ENCODE measurements at places on chromosomes 16 and 17. TPM values are rescaled to one million over a fixed set of nuclear protein-coding genes. Genes with fewer than 3 reads are reported as not detected.

Gene SLC5A2
- polyA plus RNA-seq, result 2.3 TPM

Gene PIPOX
- 1.3 TPM for polyA plus RNA-seq

Gene GPR179
- polyA plus RNA-seq, result not detected

Gene CBLN1
- polyA plus RNA-seq, result not detected

Gene DNAH3
- not detected for polyA plus RNA-seq

Gene TBC1D3H
- polyA plus RNA-seq, result not detected

GRCh38 chr17:68457168-68457538, at the start of gene WIPI1:
WIPI1 (minus strand) TSS chr17:68457496; CDS start chr17:68457421, 75 bp downstream.
- no peak for DNase-seq

- no peak for DNase-seq
Observed at GRCh38 chr16:50839356-50839755, 97.5 kb downstream of the CYLD start.

- DNase-seq, result no peak
Observed at GRCh38 chr16:13999895-14000425, 71.2 kb upstream of the MRTFB start.

DNA sequence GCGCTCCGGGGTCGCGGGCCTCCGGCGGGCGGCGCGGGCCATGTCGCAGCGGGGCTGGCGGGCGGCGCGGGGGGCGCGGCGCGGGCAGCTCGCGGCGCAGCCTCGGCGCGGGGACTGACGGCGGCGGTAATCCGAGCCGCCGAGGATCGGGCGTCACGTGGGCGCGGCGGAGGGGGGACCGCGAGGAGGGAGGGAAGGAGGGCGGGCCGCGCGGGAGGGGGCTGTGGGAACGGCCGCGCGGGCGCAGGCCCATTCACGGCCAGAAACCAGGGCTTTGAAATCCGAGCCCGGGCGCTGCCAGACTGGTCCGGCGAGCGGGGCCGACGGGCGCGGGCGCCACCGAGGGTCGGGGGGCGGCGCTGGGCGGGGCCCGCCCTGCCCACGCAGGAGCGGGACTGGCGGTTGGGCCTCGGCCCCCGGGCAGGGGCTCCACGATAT, at the start of gene MTSS2:
Gene MTSS2 (minus strand): TSS at position 116 of the 438 bp plus-strand sequence. CDS start 262 bp downstream, outside the sequence.
- peak; percentile 47 for DNase-seq

DNA sequence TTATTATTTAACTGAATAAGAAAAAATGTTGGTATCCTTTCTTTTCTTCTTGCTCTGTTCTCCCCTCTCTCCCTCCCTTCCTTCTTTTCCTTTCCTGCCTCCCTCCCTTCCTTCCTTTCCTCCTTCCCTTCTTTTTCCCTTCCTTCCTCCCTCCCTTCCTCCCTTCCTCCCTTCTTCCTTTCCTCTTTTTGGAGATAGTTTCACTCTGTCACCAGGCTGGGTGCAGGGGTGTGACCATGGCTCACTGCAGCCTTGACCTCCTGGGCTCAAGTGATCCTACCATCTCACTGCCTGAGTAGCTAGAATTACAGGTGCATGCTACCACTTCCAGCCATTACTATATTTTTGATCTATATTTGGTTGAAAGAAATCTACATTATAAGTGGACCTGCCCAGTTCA, 5.7 kb upstream of the RUSF1 start:
- DNase-seq, result no peak

DNA sequence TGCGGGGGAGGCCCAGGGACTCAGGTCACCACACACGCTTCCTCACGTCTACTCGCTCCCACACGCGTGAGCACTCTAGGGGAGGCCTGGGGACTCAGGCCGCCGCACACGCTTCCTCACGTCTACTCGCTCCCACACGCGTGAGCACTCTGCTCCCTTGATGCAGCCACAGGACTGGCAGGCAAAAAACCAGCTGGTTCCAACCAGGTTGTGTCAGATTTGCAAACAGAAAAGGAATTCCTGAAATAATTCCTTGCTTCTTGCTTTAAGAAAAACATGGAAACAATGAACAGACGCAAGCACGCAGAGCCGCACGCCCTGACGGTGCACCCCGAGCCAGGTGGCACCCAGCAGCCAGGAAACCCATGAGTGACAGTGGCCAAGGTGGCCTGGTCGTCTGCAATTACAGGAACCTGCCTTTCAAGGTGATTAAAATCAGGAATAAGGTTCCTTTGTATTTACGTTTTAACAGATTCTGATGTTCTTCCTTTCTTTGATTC, 37.9 kb downstream of the LMF1 start:
- no peak for DNase-seq

- no peak for DNase-seq
Observed at GRCh38 chr17:13740686-13741085, 139.0 kb upstream of the HS3ST3A1 start.

DNA sequence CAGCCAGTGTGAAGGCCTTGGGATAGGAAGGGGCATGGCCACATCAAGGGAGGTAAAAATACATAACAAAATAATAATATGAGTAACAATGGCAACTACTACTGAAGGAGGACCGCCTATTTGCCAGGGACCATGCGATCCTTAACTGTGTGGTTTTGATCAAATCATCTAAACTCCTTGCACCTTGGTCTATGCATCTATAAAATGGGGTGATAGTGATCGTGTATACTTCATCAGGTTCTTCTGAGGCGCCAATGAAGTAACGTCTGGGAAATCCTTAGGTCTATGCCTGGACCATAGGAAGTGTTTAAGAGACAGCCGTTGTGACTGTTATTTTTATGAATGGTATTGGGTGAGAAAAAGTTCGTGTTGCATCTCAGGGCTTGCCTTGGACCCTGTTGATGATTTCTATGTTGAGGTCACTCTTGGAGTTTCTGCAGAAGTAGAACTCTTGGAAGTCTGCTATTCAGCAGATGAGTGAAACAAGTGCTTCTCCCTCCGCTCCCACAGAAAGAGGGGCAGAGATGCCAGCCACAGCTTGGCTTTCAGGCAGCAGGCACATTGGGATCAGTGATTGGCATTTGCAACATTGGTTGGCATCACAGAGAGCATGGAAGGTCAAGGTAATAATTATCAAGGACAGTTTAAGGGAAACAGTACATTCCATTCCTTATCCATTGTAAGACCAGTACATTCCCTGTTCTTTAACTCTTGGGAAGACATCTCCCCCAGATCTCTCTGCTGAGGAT, 63.1 kb downstream of the PRKCB start:
- DNase-seq, result no peak

DNA sequence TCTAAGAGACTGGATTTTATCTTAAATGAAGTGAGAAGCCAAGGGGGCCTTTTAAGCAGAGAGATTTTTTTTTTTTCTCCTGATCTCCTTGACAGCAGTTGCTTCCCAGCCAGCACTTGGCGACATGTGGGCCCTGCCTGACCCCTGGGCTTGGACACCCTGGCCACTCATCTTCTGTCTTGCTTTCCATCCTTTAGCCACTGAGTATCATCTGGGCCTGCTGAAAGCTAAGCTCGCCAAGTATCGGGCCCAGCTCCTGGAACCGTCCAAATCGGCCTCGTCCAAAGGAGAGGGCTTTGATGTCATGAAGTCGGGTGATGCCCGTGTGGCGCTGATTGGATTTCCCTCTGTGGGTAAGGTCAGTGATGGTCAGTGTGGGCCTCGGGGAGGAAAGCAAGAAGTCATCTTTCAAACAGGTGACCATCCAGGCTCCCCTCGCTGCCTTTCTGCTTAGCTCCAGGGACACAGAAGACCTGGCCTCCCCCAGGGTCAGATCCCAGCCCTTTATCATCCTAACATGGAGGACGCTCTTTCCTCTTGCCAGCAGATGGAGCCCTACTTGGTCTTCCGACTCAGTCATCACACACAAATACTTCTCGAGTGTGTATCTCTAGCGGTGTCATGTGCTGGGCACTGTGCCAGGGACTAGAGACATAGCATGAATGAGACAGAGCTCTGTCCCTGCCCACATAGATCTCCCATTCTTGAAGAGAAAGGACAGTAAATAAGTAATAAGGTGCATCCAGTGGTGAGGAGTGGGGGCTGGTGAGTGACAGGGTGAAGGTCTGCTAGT, 6.1 kb downstream of the DRG2 start:
- no peak for DNase-seq

DNA sequence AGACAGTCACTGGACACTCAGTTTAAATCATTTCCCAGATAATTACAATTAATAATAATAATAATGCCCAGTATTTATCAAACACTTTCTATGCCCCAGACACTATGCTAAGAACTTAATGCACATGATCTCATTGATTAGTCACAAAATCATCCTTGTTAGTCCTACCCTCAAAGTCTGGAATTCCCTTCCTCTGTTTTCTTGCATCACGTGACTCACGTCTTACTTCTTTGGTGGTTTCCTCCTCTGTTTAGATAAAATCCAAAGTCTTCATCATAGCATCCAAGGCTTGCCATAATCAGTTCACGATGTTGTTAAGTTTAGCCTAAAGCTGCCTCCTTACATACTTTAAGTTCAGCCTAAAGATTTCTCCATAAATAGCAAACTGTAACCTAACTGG, 471.9 kb downstream of the PMP22 start:
- no peak for DNase-seq

DNA sequence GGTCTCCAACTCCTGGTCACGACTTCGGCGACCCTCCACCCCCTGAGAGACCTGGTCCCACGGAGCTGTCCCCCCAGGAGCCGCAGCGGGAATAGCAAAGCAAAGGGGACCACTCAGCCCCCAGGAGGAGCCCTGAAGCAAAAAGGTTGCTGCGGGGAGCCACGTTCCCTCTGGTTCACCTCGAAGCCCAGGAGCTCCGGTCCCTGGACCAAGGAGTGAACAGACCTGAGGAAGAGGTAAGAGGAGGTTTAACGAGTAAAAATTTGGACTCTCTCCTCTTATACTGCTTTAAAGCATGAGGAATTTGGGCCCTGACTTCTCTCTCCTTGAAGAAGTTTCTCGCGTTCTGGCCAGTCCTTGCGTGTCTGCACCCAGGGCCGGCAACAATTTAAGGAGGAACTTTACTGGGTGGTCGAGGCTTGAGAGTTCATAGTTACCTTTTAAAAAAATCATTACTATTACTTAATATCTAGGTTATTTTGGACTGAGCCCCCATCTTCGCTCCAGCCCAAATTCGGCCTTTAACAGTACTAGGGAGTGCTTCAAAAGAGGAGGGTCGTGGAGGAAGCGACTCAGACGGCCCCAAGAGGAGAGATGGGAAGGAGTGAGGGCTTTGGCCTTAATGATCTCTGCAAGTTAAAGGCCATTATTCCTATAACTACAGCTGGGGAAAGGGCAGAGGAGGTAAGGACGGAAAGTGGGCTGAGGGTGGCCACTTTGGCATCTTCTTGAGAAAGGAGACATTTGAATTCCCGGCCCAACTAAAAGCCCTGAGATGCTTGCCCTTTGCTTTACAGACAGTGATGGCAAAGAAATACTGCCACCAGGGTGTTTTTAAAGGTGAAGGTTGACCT, 16.9 kb upstream of the HOXB9 start:
- DNase-seq, result no peak

All from naive thymus-derived CD8-positive, alpha-beta T cell (primary cell).